ENCODE measurements at places on chromosomes 2 and 18. TPM values are rescaled to one million over a fixed set of nuclear protein-coding genes. Genes with fewer than 3 reads are reported as not detected.

Gene KLHL14
- polyA plus RNA-seq = not detected

Gene SCN7A
- polyA plus RNA-seq = not detected

Gene SIX3
- polyA plus RNA-seq = not detected

Gene MLPH
- 16.1 TPM for polyA plus RNA-seq

Gene RNF152
- 14.0 TPM for polyA plus RNA-seq

Gene ELOA2
- polyA plus RNA-seq = not detected

Gene SCYGR8
- polyA plus RNA-seq = not detected

Gene TTL
- 24.5 TPM for polyA plus RNA-seq

Gene LIMS4
- polyA plus RNA-seq = 0.29 TPM

Gene MYO1B
- 128 TPM for polyA plus RNA-seq

Gene CD28
- not detected for polyA plus RNA-seq

Gene ITGA4
- polyA plus RNA-seq = 8.7 TPM

All from mammary epithelial cell (primary cell).